Common myeloid progenitor, CD34-positive (primary cell): ENCODE measurements at places on chromosomes 1 and 21.

DNA sequence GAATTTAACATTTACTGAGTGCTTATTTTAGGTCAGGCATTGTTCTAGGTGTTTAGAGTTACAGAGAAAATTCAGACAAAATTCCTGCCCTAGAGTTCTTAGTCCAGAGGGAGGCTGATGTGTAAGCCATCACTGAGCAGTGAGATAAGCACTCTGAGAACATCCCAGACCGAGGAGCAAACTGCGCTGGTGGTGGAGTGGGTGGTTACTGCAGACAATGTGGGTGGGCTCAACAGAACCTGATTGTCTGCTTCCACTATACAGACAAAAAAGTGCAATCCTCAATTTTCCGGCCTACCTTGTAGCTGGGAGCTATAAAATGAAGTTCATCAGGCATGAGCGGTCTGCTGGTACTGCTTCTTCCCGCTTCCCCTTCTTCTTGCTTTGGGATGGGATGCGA, 23.5 kb downstream of the PROK1 start:
- DNase-seq, result no peak
- H3K27ac ChIP-seq, result no peak overlapping the region
- H3K36me3 ChIP-seq, result no peaks in the 10 kb centered on the region
- H3K4me3 ChIP-seq, result no peak overlapping the region
- no peaks in the 10 kb centered on the region for H3K4me1 ChIP-seq
- no peaks in the 10 kb centered on the region for H3K27me3 ChIP-seq

- peaks cover 63% of the 10 kb centered on the region for H3K36me3 ChIP-seq
- DNase-seq, result no peak
- no peak overlapping the region for H3K4me3 ChIP-seq
- peaks cover 38% of the 10 kb centered on the region for H3K4me1 ChIP-seq
- no peaks in the 10 kb centered on the region for H3K27me3 ChIP-seq
Measured at GRCh38 chr1:156959414-156959813, 39.0 kb downstream of the LRRC71 start.

- H3K27ac ChIP-seq, result no peak overlapping the region
- H3K27me3 ChIP-seq, result peaks cover 22% of the 10 kb centered on the region
- peak; percentile 53 for DNase-seq
- no peak overlapping the region for H3K4me3 ChIP-seq
- H3K36me3 ChIP-seq, result no peaks in the 10 kb centered on the region
Measured at GRCh38 chr1:235588916-235589515, 60.6 kb downstream of the GNG4 start.

GRCh38 chr1:192615055-192615454, 20.9 kb upstream of the RGS13 start:
- no peak overlapping the region for H3K4me3 ChIP-seq
- no peaks in the 10 kb centered on the region for H3K36me3 ChIP-seq
- H3K27ac ChIP-seq, result no peak overlapping the region
- no peaks in the 10 kb centered on the region for H3K4me1 ChIP-seq
- no peak for DNase-seq

DNA sequence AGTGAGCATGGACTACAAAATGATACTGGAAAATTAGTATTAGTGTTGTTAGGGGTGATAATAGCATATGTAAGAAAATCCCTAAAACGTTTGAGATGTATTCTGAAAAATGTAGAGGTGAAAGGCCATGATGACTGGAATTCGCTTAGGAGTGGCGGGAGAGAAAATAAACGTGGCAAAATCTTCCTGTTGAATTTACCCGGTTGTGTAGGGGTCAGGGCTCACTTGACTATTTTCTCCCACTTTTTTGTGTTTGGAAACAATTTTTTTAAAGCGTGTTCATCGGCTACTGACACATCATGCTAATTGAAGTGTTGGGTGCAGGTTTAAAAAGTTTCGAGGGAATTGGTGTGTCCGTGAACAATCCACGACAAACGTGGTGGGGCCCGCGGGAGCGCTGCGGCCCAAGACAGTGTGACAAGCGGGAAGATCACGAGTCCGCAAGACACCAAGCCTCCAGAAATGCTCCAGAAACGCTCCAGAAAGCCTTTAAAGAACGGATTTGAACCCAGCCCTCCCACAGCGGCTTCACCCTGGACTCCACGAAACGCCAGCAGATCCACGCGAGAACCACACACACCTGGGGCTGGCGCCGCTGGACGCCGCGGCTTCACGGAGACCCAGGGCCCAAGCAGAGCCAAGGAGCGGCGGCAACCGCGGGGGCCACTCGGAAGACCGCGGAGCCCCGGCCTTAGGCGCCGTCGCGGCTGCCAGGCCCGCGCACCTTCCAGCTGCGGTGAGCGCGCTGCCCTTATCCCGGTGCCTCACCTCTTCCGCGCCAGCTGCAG, 573 bp downstream of the PSMG1 start:
- peak overlapping the region; percentile 98 for H3K4me3 ChIP-seq
- H3K36me3 ChIP-seq, result peaks cover 13% of the 10 kb centered on the region
- no peaks in the 10 kb centered on the region for H3K27me3 ChIP-seq
- DNase-seq, result no peak
- H3K27ac ChIP-seq, result peak overlapping the region; percentile 91

- H3K27me3 ChIP-seq, result no peaks in the 10 kb centered on the region
- peaks cover 7% of the 10 kb centered on the region for H3K4me1 ChIP-seq
- H3K36me3 ChIP-seq, result no peaks in the 10 kb centered on the region
- H3K27ac ChIP-seq, result no peak overlapping the region
- no peak overlapping the region for H3K4me3 ChIP-seq
Measured at GRCh38 chr21:44509539-44509938, 30.5 kb downstream of the KRTAP10-1 start.

DNA sequence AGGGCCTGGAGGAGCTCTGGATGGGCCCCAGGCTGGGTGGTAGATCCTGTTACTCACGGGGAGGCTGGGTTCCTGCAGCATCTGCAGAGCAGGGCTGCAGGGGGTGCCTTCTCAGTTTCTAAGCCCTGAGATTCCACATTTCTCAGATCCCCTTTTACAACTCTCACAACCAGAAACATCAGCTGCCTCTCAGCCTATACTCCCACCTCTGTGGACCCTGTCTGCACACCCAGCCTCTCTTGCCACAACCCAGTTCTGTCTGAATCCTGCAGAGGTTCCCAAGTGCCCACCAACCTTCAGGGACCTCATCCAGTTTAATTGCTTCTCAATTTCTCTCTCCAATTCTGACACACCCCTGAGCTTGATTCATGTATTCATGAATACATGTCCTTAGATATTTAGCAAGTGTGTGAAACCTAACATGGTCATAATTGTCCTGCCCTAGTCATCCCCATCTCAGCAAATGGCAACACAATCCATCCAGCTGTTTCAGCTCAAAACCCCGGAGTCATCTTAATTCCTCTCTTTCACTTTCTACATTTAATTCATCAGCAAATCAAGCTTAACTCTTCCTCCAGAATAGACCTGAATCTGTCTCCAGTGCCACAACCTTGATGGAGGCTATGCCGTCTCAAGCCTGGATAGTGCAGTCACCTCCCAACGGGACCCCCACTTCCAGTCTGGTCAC, 57.0 kb upstream of the NEK2 start:
- no peak overlapping the region for H3K4me3 ChIP-seq
- H3K27ac ChIP-seq, result no peak overlapping the region
- DNase-seq, result no peak
- no peaks in the 10 kb centered on the region for H3K36me3 ChIP-seq

DNA sequence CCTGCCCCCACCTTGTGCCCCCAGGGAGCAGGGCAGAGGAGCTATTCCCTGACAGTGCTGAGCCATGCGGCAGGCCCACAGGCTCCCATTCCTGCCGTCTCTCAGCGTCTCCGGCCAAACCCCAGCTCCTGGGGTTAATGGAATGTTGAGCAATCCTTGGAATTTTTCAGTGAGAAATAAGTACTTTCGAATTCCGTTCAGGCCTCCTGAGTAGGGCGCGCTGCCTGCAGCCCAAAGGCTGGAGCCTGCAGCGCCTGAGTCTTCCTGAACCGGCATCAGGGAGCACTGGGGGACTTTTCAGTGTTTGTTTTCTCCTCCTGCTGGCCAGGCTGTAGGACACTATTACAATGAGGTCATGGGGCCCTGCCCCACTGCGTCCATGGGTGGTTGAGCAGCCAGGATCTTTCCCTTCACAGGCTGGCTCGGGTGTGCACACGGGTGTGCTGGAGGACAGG, 33.3 kb upstream of the CSF1 start:
- peaks cover 2% of the 10 kb centered on the region for H3K27me3 ChIP-seq
- H3K4me1 ChIP-seq, result no peaks in the 10 kb centered on the region
- no peak overlapping the region for H3K4me3 ChIP-seq
- no peaks in the 10 kb centered on the region for H3K36me3 ChIP-seq
- H3K27ac ChIP-seq, result no peak overlapping the region

DNA sequence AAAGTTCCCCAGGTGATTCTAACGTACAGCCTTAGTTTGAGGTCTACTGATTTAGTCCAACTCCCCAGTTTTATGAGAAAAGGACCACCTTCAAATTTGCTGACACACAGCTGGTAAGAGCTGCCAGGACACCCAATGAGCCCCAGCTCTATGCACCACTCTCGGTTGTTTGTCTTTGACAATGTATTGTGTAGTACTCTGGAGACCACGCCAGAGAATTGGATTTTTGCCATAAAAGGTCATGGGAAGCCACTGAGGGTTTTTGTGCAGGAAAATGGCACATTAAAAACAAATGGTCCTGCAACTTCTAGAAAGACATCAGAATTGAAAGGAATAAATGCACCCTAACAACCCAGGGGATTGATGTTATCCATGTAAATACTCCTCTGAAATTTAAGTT, 7.1 kb upstream of the IER5 start:
- no peak for DNase-seq
- H3K36me3 ChIP-seq, result no peaks in the 10 kb centered on the region
- H3K27ac ChIP-seq, result no peak overlapping the region
- no peak overlapping the region for H3K4me3 ChIP-seq
- no peaks in the 10 kb centered on the region for H3K4me1 ChIP-seq

DNA sequence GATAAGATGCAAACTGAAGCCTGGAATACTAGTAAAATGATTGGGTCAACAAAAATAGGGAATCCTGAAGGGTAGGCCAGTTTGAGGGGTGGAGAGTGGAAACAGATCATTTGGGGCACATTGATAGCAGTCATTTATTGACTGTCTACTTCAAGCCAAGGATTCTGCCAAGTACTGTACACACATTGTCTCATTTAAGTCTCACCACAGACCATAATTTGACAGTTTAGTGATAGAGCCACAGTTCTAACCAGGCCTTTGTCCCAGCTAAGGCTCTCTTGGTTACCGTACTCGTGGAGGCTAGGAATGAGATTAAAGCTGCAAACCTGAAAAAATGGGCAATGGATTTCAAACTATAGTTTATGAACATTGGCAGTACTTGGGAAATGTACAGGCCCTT, 11.2 kb downstream of the RBM15 start:
- no peak overlapping the region for H3K4me3 ChIP-seq
- H3K27me3 ChIP-seq, result no peaks in the 10 kb centered on the region

- no peak overlapping the region for H3K4me3 ChIP-seq
- no peak for DNase-seq
- H3K27me3 ChIP-seq, result no peaks in the 10 kb centered on the region
Measured at GRCh38 chr1:79603843-79604242, 597.3 kb upstream of the ADGRL4 start.

GRCh38 chr1:211472724-211473123, 19.2 kb downstream of the RD3 start:
- peaks cover 30% of the 10 kb centered on the region for H3K4me1 ChIP-seq
- no peak for DNase-seq
- no peak overlapping the region for H3K27ac ChIP-seq
- H3K36me3 ChIP-seq, result no peaks in the 10 kb centered on the region

DNA sequence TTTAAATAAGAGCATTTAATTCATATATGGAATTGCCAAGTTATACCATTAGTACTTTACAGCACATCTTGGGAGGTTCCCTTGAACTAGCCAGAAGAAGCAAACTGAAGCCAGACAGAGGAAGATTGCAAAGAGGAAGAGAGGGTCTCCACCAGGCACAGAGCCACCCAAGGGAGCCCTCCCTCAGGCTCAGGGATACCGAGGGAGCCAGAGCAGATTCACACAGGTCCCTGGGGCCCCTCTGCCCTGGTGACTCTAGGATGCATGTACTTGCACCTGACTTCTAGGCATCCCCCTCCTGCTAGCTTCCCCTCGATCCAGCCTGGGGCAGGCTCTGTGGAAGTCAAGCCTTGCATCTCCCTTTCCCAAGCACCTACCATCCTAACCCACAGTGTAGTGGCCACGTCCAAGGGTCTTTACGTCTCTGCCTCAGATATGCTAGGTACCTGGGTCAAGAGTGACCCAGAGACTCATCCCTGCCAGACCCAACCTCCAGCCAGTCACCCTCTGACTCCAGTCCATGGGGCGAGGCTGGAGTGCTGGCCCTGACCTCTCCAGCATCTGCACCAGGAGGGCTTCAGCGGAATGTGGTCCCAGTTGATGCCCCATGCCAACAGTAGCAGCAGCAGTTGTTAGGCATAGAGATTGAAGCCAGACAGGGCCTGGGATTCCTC, 6.4 kb downstream of the IFNAR2 start:
- no peak for DNase-seq
- H3K27me3 ChIP-seq, result no peaks in the 10 kb centered on the region
- peaks cover 27% of the 10 kb centered on the region for H3K4me1 ChIP-seq
- H3K27ac ChIP-seq, result peak overlapping the region; percentile 32
- H3K4me3 ChIP-seq, result no peak overlapping the region
- H3K36me3 ChIP-seq, result no peaks in the 10 kb centered on the region

- H3K36me3 ChIP-seq, result no peaks in the 10 kb centered on the region
- H3K27me3 ChIP-seq, result no peaks in the 10 kb centered on the region
- no peak overlapping the region for H3K4me3 ChIP-seq
- DNase-seq, result peak; percentile 60
Measured at GRCh38 chr1:9490605-9491339, 48.5 kb upstream of the SLC25A33 start.

GRCh38 chr21:36628761-36629460, 70.0 kb upstream of the SIM2 start:
- no peak overlapping the region for H3K4me3 ChIP-seq
- peaks cover 4% of the 10 kb centered on the region for H3K27me3 ChIP-seq
- H3K36me3 ChIP-seq, result no peaks in the 10 kb centered on the region
- no peak overlapping the region for H3K27ac ChIP-seq

GRCh38 chr1:151459331-151460046, at the start of gene POGZ:
POGZ (minus strand) TSS chr1:151459494; CDS start chr1:151442204, 17,290 bp downstream.
- peak; percentile 98 for DNase-seq
- peak within 1 kb of the TSS; percentile 90 for H3K4me3 ChIP-seq
- no peaks in the 10 kb centered on the region for H3K27me3 ChIP-seq
- peaks cover 2% of the 10 kb centered on the region for H3K36me3 ChIP-seq
- H3K27ac ChIP-seq, result peak within 1 kb of the TSS; percentile 79

DNA sequence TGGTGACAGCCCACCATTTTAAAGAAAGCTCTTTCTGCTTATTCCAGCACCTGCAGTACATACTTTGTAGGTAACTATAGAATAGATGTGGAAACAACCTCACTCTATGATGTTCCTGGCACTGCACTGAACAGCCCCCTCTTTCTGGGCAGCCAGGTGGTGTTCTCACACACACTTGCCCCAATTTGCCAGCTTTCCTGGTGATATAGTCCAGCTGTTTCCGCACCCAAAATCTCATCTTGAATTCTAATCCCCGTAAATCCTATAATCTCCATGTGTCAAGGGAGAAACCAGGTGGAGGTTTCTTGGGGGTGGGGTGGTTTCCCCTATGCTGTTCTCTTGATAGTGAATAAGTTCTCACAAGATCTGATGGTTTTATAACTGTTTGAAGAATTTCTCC, 102.2 kb downstream of the FCRL5 start:
- no peak overlapping the region for H3K27ac ChIP-seq
- no peaks in the 10 kb centered on the region for H3K36me3 ChIP-seq
- no peak for DNase-seq

- no peak overlapping the region for H3K27ac ChIP-seq
- DNase-seq, result peak; percentile 51
- H3K4me1 ChIP-seq, result peaks cover 2% of the 10 kb centered on the region
- H3K4me3 ChIP-seq, result peak overlapping the region; percentile 5
Measured at GRCh38 chr1:7781923-7782495, 2.1 kb upstream of the PER3 start.

- DNase-seq, result no peak
- no peak overlapping the region for H3K27ac ChIP-seq
- no peaks in the 10 kb centered on the region for H3K4me1 ChIP-seq
Measured at GRCh38 chr1:107544285-107544684, 403.4 kb downstream of the NTNG1 start.
